Renal cortex interstitium (tissue), 15 donors: ENCODE measurements at places on chromosomes 16 and 17. TPM values are rescaled to one million over a fixed set of nuclear protein-coding genes. Genes with fewer than 3 reads are reported as not detected.
A peak's percentile ranks its signal among the peaks of the same experiment; 100 is the strongest.

GRCh38 chr17:82487910-82488309, 29.4 kb downstream of the NARF start:
- no peak for DNase-seq

DNA sequence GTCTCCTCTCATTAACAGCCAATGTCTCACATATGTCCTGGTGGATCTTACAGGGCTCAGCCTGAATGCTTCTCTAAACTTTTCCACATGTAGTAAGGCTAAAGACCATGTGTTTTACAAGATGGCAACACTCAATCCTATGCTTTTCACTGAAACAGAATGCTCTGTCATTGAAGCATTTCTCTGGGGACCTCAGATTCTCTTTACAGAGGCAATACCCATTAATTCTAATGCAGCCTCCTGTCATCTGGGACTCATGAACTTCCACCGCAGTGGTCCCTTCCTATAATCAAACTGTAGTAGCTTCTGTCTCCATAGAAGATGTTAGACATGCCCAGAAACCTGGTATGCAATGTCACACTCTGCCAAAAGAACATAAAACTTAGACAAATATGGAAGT, 926.6 kb upstream of the RBFOX1 start:
- no peak for DNase-seq

GRCh38 chr16:84554627-84555328, 50.3 kb upstream of the MEAK7 start:
- DNase-seq: no peak

DNA sequence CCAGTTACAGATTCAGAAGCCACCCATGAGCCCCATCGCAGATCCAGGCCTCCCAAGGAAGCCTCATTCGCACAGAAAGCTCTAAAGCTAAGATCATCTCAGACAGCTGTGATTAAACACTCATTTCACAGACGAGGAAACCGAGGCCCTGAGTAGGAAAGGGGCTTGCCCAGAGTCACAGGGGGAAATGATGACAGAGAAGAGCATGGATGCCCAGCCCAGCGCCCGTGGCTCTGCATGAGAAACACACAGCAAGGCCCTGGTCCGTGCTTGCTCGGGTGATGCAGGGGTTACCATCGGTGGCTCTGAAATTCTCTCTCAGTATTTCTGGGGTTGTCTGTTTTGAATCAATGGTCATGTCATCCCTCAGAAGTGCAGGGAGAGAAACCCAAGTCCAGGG, 109.6 kb downstream of the C16orf78 start:
- DNase-seq: no peak

DNA sequence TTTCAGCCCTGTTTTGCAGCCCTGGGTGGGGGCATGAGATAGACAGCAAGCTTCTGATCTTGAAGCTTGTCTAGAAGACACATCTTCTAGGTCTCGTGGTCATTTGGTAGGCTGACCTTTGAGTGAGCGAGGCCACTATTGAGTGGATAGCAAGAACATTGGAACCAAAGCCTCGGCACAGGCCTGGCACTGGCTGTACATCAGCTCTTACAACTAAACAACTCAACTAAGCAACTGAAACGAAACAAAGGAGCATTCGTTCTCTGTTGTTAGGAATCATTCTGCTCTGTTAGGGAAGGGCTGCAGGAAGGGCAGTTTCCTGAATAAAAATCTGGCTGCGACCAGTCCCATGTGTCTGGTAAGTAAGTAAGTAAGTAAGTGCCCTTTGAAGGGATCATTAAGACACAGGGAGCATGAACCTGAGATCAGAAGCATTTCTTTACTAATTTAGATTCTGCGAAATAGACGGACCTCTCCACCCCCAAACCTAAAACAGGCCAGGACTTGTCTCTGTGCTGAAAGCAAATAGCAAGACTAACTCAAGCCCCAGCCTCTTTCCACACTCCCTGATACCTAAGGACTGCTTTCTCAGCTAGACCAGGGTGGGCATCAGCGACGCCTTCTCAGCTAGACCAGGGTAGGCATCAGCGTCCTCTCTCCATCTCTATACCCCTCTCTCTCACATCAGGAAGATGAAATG, 22.7 kb downstream of the CYB561 start:
- DNase-seq: no peak

TAT gene
- polyA plus RNA-seq: 0.11 TPM

ABCA10 gene
- 3.0 TPM for polyA plus RNA-seq

- no peak for DNase-seq
Measured at GRCh38 chr17:8016632-8017424, 14.4 kb downstream of the GUCY2D start.

GRCh38 chr17:1111599-1112443, 68.0 kb downstream of the ABR start:
- DNase-seq: no peak

- no peak for DNase-seq
Measured at GRCh38 chr16:31002862-31003341, 7.5 kb downstream of the STX1B start.

ZNRF1 gene
- polyA plus RNA-seq: 33.4 TPM

DNA sequence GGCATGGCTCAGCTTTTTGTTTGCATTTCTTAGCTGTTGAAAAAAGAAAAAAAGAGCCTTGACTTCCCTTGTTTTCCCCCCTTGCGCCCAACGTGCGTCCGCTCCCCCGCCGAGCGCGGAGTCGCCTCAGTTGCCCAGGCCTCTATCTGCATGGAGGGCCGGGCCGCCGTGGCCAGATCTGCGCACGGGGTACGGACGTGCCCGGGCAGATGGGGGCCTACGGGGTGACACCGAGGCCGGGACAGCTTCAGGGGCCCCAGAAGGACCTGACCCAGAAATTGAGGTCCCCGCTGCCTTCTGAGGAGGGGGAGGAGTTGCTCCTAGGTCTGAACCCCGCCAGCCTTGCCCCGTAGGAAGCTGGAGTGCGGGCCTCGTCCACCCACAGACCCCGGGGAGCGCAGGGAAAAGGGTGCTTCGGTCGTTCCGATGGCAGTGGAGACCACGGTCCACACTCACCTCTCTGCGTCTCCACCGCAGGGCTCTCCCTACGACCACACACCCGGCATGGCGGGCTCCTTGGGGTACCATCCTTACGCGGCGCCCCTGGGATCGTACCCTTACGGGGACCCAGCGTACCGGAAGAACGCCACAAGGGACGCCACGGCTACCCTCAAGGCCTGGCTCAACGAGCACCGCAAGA, 1.5 kb downstream of the IRX5 start:
- DNase-seq: no peak

DNA sequence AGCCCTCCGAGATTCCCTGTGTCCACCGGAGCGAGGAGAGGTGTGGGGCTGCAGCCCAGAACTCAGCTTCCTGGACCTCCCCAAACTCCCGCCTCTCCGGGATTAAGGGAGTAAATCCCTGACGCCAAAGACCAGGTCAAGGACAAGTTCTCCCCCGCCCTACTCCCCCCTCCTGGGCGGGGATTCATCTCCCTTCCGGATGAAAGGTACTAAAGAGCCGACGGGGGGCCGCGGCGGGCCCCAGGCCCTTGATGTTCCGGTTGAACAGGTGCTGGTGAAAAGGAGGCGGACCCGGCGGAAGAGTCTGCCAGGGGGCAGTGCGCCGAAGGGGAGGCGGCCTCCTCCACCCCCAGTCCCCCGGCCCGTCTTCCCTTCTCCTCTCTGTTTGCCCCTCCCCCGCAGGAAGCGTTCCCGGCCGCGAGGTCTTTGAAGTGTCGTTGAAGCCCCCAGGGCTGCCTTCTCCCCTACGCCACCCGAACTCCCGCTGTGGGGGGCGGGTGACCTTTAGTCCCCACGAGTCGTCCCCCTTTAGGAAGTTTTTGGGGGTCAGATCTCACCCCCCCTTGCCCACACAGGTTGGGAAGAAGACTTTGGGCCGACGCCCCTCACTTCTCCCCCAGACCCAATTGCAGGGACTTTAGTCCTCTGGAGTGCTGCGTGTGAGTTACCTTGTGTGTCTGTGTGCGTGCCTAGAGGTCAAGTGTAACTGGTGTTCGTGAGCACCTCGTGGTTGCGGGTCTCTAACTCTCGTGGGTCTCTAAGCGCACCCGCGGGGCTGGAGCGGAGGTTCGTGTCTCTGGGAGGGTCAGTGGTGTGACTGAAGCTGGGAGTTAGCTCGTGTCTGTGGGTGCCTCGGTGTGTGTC, 1.1 kb upstream of the MLLT6 start:
- DNase-seq: peak; percentile 81

DNA sequence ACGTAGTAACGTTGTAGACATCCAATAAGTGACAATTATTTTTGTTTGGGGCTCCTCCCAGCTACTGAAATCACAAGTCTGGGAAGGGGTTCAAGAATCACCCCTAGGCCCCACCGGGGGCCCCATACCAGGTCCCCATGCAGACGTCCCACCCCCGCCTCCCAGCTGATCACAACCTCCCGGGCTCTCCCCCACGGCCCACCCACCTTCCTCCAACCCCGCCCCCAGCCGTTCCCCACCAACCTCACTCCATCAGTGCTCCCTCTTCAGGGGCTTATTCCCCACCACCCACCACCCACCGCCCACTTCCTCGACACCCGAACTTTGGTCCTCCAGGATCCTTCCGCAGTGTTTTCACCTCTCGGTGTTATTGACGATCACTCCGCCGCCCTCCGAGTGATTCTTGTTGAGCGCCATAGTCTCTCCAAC, 240 bp downstream of the WBP2 start:
- DNase-seq: no peak

DNA sequence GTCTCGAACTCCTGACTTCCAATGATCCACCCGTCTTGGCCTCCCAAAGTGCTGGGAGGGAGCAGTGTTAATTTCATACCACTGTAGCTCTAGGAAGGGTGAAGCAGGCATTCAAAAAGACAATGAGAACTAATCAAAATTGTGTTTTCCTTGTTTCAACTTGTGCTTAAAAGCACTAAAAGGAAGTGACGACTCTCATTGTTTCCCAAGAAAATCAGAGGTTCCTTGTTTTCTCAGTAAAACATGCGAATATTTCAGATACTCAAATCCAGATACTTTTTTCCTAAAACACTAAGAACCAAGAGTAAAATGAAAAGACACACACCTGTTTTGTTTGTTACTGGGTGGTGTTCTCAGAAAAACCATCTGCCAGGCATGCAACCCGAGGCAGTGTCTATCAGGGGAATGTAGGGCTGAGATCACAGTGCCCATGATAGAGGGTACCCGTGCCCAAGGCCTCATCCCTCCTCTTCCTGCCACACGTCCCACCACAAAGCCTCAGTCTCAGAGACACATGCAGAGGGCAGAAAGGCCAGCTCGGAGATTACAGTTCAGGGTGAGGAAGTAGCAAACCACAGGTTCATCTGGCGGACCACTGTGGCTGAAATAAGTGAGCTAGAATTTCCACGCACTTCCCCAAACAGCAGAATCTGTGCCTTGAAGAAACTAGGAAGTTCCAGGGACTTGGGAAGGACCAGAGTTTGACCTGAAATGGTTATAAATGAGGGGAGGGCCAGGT, 33.7 kb downstream of the GINS3 start:
- no peak for DNase-seq

GRCh38 chr16:8678068-8678927, 3.9 kb downstream of the ABAT start:
- DNase-seq: no peak

DNA sequence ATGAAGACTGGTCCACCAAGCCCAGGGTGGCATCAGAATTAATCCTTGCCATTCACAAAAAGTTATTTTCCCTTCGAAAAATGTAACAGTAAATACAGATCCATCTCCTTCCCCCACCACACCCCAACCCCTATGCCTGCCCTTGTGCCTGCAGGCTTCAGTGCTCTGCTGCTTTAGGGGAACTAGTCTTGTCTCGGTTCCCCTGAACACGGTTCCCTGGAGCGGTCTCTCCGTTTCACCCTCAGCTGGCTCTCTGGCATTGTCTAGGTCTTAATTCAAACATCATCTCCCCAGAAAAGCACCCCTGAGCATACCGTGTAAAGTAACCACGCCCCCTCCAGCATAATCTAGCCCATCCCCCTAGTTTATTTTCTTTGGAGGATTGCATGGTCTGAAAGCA, 25.8 kb downstream of the EMP2 start:
- no peak for DNase-seq

DNA sequence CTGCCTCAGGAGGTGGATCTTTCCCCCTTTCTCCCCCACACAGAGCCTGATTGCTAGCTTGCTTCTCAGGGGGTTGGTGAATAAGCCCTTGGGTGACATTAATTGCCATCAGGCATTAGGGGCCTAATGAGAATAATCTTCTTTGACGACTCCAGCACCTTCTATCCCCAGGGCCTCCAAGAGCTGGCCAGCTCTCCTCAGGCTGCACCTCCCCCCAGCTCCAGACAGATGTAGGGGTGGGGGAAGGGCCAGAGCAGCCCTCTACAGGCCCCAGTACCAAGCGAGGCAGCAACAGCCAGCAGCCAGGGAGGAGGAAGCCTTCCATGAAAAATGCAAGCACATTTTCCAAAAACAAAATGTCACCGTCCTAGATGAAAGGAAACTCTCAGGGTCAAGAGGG, 1.4 kb upstream of the TMEM132E start:
- DNase-seq: no peak

GRCh38 chr17:81534157-81535006, 6.2 kb downstream of the FSCN2 start:
- no peak for DNase-seq

DNA sequence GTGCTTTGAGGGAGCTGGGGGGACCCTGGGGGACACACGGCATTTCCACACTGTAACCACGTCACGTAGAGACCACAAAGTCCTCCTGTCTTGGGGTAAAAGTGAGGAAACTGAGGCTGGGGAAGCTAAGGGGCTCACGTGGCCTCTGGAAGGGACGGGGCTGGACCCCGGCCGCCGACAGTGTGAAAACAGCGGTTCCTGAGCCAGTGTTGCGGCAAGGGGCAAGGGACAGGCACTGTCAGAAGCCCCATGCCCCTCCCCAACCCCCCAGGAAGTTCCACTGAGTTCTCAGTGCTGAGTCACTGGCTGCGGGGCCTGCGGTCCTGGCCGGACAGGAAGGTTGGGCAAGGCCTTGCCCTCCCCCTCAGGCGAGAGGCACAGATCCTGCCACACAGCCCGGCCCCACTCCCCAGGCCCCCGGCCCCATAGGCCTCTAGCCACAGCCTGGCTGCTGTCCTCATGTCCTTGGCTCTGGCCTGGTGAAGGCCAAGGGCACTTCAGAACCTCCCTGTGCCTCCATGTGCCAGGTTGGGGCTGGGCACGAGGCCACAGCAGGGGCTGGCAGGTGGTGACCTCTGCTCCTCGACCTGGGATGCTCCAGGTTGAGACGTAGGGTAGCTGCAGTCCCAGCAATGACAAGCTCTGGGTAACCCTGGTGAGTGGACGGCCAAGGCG, 5.0 kb upstream of the CCDC57 start:
- DNase-seq: no peak

- no peak for DNase-seq
Measured at GRCh38 chr16:5228369-5228768, 130.8 kb upstream of the EEF2KMT start.
